ENCODE measurements at places on chromosomes 5 and 9.

- no peak for DNase-seq
Measured at GRCh38 chr9:134377976-134378375, 51.7 kb downstream of the RXRA start.

DNA sequence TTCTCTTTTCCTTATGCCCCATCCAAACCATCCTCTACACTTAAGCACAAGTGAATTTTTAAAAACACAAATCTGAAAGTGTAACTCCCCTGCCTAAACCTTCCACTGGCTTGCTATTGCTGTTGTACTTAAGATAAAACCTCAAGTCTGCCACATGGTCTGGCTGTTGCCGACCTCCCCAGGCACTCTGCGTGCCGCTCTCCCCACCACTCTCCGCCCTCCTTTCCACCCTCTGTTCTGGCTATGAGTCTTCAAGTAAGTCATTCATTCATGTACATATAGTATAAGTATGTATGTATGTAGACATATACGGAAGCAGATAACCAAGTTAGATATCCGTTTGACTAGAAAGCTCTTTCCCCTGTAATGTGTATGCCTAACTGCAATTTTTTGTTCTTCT, 94.7 kb upstream of the ANKRD55 start:
- no peak for DNase-seq

DNA sequence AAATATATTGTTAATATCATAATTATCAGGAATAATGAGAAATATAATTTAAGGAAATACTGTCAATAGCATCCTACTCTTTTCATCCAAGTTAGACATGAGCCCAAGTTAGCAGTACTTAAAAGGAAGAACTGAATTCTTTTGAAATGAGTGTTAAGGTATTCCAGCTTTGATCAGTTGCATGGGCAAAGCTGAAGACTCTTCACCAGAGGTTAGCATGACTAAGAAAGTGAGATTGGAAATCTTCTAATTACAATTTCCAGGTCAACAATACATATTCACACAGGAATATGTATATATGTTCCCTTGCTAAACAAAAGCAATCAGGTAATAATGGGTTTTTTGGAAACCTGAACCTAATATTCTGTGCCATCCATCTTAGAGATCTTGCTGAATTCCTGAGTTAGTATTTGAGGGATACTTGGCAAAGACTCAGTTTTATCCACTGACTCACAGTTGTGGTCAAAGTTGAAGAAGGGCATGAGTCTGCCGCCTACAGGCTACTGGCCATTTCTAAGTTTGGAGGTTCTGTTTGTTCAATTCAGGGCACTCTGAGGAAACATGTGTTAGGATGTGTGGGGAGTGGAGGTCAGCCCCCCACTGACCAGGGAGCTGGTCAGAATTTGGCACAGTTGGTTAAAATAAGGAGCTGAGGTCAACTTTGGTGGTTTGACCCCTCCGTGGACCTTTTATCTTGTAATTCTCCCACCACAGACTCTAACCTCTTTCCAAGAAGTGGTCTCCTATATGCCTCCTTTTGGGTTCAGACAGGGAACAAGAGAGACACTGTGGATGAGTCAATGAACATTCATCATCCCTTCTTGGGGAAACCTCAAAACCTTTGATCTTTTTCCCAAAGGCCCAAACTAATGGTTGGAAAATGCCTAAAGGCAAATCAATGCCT, 118.3 kb downstream of the PIK3R1 start:
- DNase-seq, result no peak

DNA sequence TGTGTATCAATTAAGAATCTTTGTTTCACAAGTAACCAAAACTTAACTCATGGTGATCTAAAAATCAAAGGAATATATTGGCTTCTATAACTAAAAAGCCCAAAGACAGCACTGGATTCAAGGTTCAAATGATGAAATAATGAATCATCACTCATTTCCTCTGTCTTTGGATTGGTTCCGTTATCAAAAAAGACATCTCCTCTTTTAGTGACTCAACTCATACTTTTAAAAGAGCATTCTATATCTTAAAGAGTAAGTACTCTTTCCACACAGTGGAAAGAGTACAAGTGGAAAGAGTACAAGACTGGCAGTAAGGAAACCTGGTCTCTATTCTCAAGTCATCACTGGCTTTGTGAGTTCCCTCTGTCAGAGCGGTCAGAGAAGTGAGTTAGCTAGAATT, 141.4 kb upstream of the NMUR2 start:
- DNase-seq, result no peak

GRCh38 chr9:127180457-127181314, 58.3 kb upstream of the ANGPTL2 start:
- DNase-seq, result no peak

DNA sequence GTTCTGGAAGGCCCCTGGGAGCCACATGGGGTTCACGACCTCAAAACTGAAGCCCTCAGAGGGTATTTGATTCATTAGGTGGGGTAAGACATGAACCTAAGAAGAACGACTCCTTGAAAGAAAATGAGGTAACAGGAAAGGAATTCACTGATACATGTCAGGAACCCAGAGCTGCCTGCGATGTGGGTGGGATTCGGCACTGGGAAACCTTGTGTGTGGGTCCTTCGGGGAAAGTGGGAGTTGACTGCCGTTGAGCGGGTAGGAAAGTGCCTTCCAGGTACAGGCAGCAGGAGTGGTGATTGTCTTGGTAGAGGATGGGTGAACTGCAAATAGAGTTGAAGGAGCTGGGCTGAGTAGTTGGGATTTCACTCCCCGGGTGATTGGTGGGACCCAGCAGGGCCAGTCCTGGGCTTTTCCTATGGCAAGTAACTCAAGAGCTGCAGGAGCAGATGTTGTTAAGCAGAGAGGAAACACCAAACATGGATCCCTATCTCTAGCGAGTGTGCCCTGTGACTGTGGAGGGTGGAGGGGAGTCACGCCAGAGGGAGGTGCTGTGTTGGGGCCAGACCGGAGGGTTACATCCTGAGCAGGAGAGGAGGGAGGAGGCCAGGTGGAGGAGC, 30.8 kb downstream of the ANKRD33B start:
- no peak for DNase-seq

DNA sequence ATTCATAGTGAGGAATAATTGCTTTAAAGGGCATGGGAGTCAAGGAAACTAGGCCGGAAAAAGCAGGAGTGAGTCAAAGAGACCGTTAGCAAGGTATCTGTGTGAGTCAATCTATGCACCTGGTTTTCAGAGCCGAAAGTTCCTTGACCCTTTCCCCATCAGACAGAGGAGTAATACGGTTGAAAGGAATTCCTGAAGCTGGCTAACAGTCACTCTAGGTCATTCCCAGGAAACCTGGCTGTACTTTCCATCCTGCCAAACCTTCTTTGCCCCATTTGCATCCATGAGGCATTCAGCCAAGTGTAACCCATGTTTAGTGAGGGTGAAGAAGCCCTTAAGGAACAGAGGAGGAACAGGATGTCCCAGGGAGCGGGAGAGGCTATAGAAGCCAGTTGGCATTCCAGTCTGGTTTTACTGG, 16.2 kb downstream of the RBM18 start:
- no peak for DNase-seq

DNA sequence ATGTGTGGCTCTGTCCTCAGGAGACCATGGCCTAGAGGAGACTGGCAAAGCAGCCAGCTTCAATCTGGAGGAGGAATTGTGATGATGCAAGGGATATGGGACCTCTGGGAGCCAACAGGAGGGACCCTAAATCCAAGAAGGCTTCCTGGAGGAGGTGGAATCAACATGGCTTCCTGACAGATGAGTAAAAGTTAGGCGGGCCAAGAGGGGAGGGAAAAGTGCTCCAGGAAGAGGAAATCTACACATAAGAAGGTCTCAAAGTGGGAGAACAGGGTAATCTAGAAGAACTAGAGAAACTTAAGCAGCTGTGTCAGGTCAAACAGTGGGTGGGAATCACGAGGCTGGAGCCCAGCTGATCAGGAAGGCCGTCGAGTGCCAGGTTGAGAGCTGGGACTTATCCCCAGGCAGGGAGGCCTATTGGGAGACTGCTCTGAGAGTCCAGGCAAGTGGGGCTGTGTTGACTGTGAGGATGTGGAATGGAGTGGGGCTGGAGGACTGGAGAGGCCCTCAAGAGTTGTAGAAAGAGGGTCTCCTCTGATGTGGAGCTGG, 119.1 kb downstream of the C9orf50 start:
- peak; percentile 39 for DNase-seq

- no peak for DNase-seq
Measured at GRCh38 chr9:38677660-38678303, 42.2 kb downstream of the FAM240B start.

DNA sequence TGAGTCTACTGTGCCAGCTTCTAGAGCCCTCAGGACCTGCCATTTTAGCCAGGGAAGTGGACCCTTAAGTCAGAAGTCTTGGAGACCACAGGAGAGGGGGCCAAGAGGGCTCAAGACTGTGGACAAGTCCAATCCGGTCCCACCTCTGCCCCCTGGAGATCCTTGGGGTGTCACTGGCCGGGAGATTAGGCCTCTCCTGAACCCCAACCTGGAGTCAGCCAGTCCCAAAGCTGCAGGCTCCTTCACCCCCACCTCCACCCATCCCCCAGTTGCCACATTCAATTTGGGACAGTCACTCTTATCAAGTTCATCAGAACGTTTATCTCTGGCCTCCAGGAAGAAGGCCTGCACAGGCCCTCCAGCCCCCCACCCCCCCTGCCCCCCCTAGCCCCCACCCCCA, 290 bp downstream of the SLC23A1 start:
- DNase-seq, result no peak

GRCh38 chr5:97906135-97906534, 723.1 kb upstream of the RIOK2 start:
- DNase-seq, result no peak

- DNase-seq, result peak; percentile 87
Measured at GRCh38 chr9:132169672-132170392, 8.0 kb downstream of the NTNG2 start.

DNA sequence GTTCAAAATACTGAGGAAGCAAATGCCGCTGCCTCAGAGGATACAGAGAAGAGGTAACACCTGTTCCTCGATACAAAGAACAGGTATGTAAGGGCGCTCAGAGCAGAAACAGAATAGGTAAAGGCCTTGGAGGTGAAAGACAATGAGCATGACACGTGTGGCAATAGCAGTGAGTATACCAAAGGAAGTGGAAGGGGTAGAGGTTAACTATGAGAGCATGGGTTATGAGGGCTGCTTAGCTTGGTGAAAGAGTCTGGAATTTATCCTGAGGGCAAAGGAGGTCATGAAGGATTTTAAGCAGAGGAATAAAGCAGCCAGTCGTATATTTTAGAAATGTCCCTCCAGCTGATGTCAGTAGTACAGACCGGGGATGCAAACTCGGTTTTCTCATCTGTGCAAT, 269.8 kb upstream of the ZNF462 start:
- DNase-seq, result no peak

- peak; percentile 44 for DNase-seq
Measured at GRCh38 chr5:149002761-149003689, 59.8 kb downstream of the SH3TC2 start.

GRCh38 chr5:7395947-7396712, at the start of gene ADCY2:
ADCY2 (plus strand) TSS chr5:7396138; CDS start chr5:7396297, 159 bp downstream.
- DNase-seq, result no peak

DNA sequence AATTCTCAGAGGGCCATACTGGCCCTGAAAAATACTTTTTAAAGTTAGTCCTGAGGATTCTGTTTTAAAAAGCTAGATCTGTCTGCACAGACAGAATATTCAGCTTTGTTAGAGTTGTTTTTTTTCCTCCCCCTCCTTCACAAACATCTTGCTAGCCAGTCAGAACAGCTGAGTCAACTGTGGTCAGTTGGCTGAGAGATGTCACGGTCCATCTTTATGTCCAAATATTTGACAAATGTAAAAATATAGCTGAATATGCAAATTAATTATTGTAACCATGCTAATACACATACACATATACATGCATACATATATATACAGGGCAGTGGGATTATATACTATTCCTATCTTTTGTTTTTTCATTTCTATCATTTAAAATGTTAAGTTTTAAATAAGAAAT, 33.9 kb downstream of the UNC13B start:
- peak; percentile 16 for DNase-seq

GRCh38 chr5:83745816-83746215, 25.2 kb upstream of the HAPLN1 start:
- no peak for DNase-seq
